ENCODE measurements at places on chromosomes 5 and 9.

DNA sequence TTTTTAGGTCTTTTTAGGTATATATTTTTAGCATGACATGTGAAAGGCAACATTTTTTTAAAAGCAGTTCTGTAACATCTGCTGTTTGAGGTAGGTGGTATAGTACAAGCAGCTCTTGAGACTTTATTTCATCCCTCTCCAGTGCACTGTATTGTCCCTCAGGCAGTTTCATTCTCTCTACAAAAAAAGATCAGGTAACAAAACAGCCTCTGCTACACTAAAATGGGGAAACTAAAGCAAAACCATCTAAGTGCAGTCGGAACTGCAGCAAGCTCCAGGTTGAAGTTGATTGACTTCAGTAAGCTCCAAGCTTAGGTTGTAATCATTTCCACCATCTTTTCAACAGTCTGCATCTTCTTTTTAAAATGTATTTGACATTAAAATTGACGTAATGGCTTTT, 195.6 kb downstream of the DEPDC1B start:
- DNase-seq: no peak

- DNase-seq: no peak
These were observed 36.9 kb downstream of the CLINT1 start for GRCh38 chr5:157821822-157822622.

DNA sequence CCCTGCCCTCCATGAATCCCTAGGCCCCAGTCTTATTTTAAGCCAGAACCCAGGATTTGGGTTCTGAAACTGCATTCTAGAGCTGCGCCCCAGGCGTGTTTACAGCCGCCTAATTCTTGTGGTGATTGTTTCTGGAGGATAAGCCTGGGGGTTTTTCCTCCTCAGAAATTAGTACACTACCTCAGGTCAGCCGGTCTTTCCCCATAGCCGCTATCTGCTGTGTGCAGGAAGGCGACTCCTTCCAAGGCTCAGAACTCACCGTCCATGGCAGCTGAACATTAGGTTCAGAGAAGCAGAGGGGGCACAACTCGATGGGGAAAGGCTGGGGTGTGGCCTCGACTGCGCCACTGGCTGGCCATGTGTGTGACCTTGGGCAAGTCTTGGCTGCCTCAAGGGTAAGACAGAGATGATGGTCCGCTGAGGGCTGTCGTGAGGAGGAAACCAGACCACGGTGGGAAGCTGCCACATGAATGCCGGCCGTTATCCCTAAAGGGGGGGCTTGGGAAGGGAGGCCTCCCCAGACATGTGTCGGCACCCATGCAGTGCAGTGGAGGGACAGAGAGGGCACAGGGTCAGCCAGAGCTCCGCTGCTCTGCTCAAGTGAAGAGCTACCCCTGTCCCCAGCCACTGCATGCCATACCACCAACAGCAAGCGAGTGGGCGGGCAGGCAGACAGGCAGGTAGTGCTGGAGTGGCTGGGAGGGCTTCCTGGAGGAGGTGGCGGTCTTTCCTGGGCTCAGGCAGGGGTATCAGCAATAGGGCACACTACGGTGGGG, 28.9 kb downstream of the SHB start:
- no peak for DNase-seq

DNA sequence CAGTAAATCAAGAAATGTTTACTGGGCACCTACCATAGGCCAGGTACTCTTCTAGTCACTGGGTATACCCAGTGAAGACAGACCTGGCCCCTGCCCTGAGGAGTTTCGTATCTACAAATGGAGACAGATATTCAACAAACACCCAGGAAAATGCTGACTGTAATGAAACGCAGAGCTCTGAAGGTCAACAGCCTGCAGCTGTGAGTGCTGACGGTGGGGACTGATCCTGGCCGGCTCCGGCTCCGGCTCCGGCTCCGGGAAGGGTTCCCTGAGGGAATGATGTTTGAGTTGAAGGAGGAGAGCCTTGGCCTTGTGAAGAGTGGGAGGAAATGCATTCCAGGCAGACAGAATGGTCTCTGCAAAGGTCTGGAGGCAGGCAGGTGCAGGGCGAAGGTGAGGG, 23.1 kb downstream of the FGFR4 start:
- DNase-seq: no peak

GRCh38 chr9:94656200-94656599, 16.9 kb upstream of the FBP1 start:
- peak; percentile 12 for DNase-seq

- no peak for DNase-seq
These were observed 30.0 kb downstream of the TRIP13 start for GRCh38 chr5:922436-923280.
